ENCODE measurements at places on chromosomes 6 and 20.

DNA sequence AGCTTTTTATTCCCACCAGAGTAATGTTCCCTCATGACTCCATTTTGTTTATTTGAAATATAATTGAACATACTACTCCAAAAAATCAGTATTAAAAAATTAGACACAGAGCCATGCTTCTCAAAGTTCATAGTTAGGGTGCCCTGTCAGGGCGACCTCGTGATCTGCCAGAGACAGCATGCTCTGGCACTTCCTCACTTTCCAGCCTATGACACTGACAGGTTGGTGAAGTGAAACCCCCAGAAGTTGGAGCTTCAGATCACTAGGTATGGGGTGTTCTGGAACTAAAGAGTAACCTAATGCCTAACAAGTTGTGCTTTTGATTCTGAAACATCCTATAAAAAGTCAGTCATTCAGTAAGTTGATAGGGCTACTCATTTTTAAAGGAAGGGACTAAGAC, 93.0 kb downstream of the TBC1D7 start:
- DNase-seq: no peak

DNA sequence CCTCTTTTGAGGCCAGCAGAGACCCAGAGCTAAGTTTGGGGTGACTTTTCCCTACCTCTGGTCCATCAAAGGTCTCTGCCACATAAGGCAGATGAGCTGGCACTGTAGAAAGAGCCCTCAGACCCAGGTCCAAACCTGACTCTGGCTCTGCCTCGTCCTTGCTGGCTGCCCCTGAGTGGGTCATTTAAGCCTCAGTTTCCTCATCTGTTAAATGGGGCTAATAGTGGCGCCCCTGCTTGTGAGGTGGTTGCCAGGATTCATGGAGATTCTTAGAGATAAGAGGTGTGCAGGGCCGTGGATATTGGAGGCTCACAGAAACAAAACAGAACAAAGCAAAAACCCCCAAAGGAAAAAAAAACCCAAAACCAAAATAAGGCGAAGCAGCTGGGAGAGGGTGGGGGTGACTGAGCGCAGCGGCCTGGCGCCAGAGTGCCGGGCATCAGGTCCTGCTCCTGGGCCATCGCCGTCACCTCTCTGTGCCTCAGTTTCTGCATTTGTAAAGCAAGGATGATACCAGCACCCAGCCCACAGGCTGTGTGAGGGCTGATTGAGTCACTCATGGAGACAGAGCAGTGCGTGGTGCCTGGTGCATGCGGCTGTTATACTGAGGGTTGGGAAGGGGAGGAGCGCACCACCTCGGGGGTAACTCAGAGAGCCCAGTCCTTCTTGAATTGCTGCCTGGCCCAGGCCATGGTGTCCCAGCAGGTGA, 133.8 kb upstream of the PTPN1 start:
- DNase-seq: no peak

GRCh38 chr20:49323622-49324238, 45.9 kb upstream of the ZNFX1 start:
- DNase-seq: peak; percentile 70

DNA sequence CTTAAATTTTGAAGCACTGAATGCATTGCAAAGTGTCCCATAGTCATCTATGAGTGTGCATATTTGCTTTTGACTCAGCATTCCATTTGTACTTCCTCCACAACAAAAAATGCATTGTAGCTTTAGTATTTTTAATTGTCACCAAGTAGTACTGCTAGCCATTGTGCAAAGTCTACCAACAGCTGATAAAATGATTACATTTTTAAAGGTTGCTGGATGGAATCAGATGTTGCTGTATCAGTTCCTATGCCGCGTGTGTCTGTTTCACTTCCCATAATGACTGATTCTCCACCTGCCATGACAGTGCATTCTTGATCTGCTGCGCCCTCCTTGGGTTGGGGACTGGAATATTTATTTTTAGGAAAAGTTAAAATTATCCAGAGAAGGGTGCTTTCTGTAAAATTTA, 41.2 kb downstream of the SLX4IP start:
- DNase-seq: no peak

DNA sequence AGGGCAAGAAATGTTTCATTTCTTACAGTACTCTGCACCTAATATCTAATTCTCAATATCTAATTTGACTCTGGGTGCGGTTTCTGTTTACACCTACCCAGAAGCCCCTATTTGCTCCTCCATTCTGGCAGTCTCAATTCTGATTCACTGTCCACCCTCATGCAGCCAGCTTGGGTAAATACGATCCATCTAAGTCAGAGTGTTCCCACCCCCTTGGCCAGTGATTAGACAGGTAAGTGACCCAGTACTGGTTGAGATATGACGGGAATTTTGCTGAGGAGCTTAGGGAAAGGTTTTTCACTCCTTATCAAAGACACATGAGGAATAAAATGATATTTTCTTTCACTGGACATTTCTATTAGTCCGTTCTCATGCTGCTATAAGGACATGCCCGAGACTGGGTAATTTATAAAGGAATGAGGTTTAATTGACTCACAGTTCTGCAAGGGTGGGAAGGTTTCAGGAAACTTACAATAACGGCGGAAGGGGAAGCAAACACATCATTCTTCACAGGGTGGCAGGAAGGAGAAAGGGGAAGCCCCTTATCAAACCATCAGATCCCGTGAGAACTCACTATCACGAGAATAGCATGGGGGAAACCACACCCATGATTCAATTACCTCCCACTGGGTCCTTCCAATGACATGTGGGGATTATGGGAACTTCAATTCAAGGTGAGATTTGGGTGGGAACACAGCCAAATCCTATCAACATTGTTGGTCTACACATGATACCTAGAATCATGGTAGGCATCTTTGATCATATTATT, 29.4 kb downstream of the GLO1 start:
- DNase-seq: no peak

DNA sequence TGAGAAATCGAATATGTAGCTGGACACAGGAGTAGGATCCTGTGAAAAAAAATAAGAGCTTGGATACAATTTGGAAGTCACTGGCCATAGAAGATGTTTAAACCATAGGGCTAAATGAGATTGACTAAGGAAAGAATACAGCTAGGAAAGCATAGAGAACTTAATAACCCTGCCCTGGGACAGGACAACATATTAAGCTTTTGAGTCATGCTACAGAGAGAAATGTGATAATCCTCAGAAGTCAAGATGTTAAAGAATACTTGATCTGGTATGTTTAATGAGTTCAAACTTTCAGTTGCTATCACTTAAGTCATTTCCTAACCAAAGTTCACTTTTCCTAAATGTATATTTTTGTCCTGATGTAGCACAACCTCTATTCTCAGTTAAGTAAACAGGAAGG, 154.6 kb upstream of the TSHZ2 start:
- DNase-seq: no peak

GRCh38 chr6:139017227-139017626, 11.3 kb upstream of the ABRACL start:
- DNase-seq: no peak

DNA sequence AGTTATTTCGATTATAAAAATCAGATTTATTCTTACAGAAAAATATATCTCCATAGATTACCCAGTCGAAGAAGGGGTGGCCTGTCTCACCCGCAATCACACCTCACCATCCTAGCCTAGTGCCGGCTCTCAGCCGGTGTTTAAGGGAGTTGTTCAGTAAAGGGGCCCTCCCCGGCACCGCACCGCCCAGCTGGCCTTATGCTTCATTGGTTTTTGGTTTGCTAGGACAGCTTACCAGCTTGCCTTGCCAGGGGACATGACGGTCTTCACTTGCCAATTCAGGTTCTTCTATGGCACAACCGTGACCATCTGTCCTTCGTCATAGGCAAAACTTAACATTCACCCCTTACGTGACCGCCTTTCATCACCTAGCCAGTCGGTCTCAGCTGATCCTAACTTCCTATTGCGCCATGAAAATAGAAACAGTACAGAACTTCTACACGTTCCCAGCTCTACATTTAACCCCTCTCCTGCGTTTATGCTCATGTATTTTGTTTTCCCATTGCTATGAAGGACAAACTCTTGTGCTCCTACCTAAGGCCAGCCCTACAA, 44.7 kb upstream of the SLC22A16 start:
- DNase-seq: no peak

DNA sequence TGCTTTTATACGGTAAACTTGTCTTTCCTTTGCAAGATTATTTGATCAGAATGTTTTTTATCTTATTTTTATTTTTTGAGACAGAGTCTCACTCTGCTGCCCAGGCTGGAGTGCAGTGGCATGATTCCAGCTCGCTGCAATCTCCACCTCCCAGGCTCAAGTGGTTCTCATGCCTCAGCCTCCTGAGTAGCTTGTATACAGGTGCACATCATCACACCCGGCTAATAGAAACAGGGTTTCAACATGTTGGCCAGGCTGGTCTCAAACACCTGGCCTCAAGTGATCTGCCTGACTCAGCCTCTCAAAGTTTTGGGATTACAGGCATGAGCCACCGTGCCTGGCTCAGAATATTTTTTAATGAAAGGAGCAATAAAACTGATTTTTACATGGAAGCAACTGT, 8.9 kb upstream of the LPIN3 start:
- no peak for DNase-seq

DNA sequence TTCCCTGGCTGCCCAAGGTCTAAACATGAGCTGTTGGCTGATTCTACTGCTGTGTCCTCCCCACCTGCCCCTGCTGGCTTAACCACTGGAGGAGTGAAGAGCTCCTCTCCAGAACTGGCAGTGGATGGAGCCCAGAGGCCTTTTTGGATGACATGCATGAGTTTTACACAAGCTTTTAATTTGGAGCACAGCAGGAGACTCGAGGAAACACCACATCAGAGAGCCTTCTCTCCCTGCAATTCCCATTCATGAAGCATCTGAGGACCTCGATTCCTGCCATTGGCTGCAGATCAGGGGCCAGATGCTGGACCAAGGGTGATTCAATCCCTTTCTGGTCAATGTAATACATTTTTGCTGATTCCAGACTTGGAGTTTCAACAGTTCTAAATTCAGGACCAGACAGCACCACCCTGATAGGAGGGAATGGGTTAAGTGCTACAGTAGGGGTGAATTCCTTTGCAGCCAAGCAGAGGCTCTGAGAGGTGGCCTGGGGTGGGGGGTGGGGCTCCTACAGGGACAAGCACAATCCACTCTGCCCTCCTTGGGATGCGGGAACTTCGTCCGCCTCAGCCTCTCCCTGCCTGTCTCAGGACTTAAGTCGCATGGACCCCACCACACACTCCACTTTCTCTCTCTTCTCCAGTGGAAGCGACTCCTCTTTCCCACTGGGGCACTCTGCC, 599 bp upstream of the PSORS1C1 start:
- DNase-seq: no peak

GRCh38 chr6:127538750-127539264, 19.7 kb upstream of the MTCL3 start:
- DNase-seq: no peak

- no peak for DNase-seq
Measured at GRCh38 chr6:11431455-11431937, 106.1 kb upstream of the TMEM170B start.

Data from Caco-2 (cell line).